ENCODE measurements at places on chromosomes 5 and 9.

DNA sequence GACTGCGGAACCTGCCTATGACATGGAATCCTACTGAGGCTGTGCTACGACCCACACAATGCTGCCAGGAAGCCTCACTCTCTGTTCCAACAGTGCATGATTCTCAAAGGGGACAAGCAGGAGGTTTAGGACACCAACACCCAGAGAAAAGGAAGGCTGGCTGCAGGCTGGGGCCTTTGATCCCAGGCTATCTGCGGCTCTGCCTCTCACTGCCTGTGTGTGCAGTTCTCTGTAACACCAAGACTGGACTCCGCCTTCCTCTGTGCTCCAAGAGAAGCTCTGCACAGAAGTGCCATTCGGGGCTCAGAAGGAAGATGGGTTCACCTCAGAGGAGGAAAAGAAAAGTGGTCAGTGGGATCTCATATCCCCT, 20.5 kb downstream of the ANKH start:
- no peak for DNase-seq

GRCh38 chr5:126385524-126386502, 37.4 kb upstream of the GRAMD2B start:
- no peak for DNase-seq

- no peak for DNase-seq
Measured at GRCh38 chr9:27349698-27350080, 52.7 kb upstream of the EQTN start.

DNA sequence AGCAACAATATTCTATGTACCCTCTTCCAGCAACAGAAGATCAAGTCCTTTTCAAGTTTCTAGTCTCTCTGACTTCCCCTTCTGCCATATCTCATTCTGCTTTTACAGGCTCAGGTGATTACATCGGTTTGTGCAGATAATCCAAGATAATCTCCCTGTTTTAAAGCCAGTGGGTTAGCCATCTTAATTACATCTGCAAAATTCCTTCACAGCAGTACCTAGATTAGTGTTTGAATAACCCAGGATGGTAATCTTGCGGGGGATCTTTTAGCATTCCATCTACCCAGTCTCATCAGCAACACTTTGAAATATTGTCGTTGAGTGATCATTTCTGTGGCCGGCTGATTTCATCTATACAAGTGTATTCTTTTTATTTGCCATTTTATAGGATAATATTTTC, 130.2 kb downstream of the GHR start:
- no peak for DNase-seq
